HepG2 (cell line): ENCODE measurements at places on chromosomes 7 and 10. TPM values are rescaled to one million over a fixed set of nuclear protein-coding genes. Genes with fewer than 3 reads are reported as not detected.

Gene C10orf62
- 0.28 and 1.6 TPM in 2 replicates for total RNA-seq

DNA sequence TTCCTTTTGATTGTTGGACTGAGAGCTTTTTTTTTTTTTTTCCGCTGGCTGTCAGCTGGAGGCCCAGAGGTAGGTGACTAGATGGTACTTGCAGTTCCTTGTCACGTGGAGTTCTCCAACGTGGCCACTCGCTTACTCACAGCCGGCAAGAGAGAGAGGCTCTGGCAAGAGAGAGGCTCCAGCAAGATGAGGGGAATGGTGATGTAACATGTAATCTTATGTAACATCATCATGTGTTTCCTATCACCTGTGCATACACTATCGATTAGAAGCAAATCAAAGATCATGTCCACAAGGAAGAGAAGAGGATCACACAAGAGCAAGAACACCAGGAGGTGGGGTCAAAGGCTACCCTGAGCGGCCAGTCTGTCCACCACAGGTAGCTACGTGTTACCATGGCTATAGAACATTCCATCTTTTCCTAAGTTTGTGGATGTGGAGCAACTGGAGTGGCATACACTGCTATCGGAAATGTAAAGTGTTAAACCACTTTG is 4.0 kb upstream of the BORCS7 start:
- peak; percentile 78 for DNase-seq

GRCh38 chr7:37756797-37757551 is 73.4 kb downstream of the GPR141 start:
- DNase-seq, result no peak

- no peak for DNase-seq
These were observed 130.7 kb upstream of the KMT2E start for GRCh38 chr7:104883248-104883717.

DNA sequence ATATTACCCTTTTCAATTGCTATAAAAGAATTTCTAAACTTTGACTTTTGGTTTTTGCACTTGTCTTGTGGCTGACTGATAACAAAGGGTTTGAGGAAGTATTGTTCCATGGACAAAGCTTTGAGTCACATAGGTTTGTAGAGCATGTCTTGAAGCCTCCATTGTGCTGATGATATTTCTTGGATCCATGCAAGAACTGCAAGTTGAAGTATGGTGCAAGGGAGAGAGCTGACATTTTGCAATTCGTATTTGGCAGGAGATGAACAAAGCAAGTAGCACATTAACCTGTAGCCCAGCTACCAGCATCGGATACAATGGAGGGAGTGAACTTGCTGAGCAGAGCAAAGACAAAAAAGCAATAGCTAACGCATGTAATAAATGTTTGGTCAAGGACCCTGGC is 23.4 kb downstream of the MGAM2 start:
- peak; percentile 6 for DNase-seq
